ENCODE measurements at places on chromosomes 6 and 20.

- DNase-seq = no peak
These were observed 168.3 kb upstream of the ECI2 start for GRCh38 chr6:4303638-4304037.

- DNase-seq = no peak
These were observed 42.6 kb downstream of the KIAA1755 start for GRCh38 chr20:38217791-38218565.

GRCh38 chr6:166541876-166542579 lies 44.5 kb downstream of the RAMACL start:
- DNase-seq = no peak

GRCh38 chr6:54320871-54321270 lies 12.6 kb downstream of the TINAG start:
- no peak for DNase-seq

DNA sequence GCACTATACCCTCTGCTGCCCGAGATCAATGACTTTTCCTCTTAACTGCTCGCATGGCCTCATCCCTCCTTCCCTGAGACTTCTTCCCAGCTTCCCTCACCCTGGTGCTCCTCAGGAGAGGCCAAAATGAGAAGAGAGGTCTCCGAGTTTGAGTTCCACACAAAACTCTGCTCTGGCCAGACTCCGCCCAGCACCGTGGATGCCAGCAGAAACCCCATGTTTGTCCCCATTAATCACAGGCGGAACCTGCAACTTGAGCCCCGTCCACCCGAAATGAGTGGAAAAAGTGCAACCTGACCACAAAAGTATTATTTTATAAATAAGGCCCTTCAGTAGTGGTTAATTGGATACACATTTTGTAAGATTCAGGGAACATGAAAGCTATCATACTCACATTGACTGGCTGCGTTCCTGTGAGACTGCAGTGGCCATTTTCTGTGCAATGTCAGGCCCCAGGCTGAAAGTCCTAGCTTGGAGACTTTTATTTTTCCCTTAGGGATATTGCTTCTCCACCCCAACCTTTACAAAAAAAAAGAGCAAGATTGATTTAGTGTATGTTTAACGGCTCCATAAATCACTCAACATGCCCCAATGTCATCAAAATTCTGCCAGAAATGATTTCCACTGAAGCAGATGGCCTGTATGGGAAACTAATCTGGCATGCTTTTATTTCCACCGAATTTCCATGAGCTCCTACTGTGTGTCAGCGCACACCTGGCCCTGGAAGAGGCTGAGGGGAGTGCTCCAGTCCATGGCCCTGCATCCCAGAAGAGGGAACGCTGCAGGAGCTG lies 134.6 kb downstream of the BMP7 start:
- DNase-seq = no peak

DNA sequence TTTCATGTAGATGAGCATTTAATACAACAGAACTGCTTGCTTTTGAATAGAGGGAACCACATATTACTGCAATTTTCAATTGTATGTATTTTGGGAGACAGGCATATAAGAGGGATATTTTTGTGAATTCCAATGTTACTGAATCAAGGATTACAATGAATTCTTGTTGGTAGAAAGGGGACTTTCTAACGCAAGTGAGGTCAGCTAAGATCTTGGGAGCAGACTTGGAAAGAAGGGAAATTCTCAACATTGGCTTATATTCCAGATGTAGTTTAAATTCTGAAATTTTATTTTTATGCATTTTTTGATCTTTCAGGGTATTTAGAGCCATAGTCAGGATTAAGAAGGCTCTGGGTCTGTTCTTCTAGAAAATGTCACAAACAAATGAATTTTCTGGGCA lies 43.3 kb upstream of the CTAGE9 start:
- DNase-seq = no peak

GRCh38 chr20:37804584-37805566 lies 98.1 kb upstream of the VSTM2L start:
- peak; percentile 73 for DNase-seq

- peak; percentile 41 for DNase-seq
These were observed 16.2 kb downstream of the TNXB start for GRCh38 chr6:32092760-32093497.

DNA sequence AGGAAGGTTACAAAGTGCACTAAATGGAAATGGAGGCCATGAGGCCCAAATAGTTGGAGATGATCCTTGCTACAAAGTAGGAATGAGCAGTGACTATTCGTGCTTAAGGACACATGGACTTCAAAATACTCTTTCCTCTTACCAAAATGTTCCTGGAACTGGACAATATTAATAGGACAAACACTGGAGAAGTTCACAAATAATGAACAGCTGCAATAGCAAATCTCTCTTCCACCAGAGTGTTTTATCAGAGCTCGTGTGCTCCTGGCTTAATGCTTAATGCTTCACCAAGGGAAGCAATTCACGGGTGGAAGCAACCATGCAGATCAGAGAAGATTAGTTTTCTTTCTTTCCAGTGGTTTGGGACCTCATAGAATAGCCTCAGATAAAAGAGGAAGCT lies 435.4 kb downstream of the BCKDHB start:
- no peak for DNase-seq

- no peak for DNase-seq
These were observed 320.1 kb downstream of the ESR1 start for GRCh38 chr6:152127432-152128165.

- no peak for DNase-seq
These were observed 509.7 kb upstream of the SULF2 start for GRCh38 chr20:48294942-48295341.

DNA sequence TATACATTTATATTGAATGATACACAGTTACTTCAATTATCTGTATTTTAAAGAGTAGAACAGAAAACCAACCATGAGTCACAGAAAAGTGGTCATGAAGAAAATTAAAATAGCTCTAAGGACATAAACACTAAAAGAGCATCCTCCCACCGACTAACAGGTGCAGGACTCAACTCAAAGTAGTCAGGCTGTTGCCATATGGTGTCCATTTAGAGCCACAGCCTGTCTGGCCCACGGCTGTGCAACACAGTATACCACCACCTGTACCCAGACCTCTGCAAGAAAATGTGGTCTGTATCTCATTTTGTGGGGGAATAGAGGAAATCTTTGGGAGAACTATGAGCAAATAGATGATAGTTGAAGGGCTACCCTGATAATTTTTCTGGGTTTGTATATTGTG lies 449.8 kb upstream of the RNF217 start:
- no peak for DNase-seq

DNA sequence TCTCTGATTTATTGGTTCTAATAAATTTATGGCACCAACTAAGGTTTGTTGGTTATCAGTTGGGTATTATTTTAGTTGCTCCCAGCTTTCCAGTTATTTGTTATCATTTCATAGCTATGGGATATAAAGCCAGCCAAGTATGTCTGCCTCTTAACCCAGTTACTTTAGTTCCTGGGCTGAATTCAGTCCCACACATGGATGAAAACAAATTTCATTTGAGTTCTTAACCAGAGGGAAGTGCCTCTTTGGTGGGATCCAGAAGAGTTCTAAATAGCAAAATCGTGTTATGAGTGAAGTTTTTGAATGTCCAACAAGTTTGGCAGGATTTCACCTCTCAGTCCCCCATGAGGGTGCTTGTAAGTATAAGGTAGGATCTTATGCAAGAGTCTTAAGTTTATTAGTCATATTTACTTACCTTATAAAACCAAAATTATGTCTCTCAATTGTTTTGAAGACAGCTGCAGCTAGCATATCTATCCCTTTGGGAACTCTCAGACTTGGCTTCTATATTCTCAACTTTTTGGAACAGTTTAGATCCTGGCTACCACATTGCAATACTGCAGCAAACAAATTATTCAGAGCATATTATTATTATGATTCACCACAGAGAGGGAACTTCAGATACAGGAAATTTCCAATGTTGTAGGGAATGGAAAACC lies 683.6 kb downstream of the BCKDHB start:
- DNase-seq = no peak

DNA sequence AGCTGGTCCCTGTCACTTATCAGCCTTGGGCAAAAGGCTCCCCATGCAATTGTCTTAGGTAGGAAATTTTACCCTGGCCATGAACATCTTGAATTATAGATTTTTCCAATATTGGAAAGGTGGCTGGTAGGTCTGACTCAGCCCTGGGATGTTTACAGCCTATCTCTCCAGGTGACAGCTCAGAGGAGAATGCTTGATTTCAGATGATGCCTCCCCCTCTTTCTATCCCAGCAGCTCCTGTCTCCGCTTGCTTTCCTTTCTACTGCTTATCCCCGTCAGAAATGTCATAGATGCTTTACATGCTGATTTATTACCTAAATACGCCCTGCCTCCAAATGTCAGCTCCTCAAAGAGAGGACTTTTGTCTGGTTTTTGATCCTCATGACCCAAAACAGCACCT lies 109.6 kb downstream of the NFATC2 start:
- no peak for DNase-seq
